WERI-Rb-1 (cell line): ENCODE measurements at places on chromosomes 4 and X.

DNA sequence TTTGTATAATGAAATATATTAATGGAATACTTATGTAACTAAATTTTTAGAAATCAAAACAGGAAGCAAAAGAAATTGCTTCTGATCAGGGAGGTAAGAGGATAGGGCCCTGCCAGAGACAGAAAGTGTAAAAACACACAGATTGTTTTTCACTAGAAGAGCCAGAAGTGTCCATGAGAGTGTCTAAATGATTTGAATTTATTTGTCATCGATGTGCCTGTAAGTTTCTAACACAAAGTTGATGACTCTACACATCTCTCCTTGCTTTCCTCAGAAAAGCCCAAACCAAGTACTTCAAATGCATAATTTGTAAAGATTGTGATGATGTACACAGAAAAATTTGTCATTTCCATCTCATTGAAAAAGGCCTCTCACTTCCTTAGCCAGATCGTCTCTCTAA is 80.6 kb downstream of the TMEM156 start:
- DNase-seq: no peak

GRCh38 chr4:10184041-10184440 is 67.4 kb upstream of the WDR1 start:
- no peak for DNase-seq

DNA sequence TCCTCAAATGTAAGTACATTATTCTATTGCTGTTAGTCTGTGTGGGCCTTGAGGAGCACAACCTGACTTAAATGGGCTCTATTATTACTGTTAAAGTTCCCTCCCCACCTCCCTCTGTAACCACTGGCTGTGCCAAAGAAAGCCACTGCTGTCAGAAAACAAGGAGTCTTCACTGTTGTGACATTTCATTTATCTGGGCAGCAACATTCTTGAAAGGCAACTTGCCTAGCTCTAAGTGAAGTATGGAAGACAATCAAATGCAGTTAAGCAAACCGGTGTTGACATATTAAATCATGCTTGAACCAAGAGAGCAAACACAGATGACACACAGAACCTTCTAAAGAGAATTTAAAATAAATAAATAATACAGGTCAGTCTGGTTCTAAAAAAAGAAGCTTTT is 81.0 kb downstream of the EPHA5 start:
- no peak for DNase-seq

GRCh38 chr4:98605216-98605615 is 53.2 kb downstream of the TSPAN5 start:
- DNase-seq: no peak

DNA sequence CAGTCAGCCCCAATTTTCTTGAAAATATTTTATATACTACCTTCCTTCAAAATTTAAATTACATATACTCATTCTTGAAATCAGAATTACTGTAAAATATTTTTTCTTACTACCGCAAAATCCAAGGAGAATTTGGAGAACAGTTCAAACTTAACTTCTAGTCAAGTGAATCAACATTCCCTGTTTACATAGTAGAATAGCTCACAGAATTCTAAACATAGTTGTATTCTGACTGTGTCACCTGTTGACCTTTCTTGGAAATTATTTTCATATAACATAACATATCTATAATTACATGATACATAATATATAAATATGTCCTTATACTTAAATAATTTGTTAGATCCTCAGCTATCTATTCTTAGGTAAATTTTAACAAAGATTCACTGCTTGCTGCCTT is 31.0 kb upstream of the FGF5 start:
- DNase-seq: no peak
